Mammary epithelial cell (primary cell): ENCODE measurements at places on chromosomes 11 and 22.

DNA sequence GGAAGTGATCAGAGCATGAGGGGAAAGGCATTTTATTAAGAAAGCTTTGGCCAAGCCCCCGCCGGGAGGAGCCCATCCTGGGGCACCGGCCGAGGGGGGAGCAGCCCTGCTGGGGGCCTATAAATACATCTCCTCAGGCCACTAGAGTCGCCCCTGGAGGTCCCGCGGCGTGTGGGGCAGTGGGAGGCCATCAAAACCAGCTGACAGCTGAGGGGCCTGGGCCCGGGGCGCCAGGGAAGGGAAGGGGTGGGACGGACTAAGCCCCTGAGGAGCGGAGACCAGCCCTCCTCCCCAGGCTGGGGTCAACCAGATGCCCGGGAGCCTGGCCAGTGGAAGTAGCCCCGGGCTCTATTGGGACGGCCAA lies 13.1 kb downstream of the SCARF2 start:
- DNase-seq: no peak

DNA sequence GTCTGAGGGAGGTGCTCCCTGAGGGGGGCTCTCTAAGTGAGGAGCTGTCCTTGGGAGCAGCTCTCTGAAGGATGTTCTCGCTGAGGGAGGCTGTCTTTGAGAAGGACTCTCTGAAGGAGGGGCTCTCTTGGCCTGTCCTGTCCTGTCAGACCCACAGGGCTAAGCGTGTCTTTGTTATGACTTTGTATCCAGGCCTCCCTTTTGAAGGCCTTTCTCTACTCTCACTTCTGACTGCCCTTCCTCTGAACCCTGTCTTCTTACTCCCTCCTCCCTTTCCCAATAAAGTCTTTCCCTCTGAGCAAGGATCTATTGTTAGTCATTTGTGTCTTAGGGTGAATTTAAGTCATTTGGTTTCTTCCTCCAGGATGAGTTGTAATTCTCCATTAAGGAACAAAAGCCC lies 330.1 kb upstream of the PLET1 start:
- DNase-seq: peak; percentile 70

DNA sequence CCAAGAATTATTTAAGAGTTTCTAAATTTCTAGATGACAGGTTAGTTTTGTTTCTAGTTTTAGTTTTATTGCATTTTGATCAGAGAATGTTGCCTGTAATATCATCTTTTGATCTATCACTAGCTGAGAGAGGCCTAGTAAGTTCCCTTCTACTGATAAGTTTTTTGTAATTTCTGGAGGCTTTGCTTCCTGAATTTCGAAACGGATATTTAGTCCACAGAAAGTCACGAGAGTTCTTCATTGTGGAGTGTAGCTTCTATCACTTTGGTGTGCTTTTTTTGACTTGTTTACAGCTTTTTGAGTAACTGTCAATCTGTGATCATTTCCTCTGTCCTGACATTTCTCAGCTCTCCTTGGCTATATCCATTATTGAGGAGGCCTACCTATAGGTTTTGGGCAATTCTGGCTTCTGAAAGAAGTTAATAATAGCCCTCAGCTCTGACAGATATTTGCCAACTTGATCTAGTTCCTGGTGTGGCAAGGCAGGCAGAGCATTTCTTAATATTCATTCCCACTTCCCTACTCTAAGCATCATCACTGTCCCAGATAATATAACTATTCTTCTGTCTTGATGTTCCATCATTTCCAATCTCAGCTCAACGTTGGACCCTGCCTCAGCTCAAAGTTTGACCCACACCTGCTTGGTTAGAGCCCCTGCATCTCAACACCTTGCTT lies 171.3 kb downstream of the BLID start:
- DNase-seq: no peak

DNA sequence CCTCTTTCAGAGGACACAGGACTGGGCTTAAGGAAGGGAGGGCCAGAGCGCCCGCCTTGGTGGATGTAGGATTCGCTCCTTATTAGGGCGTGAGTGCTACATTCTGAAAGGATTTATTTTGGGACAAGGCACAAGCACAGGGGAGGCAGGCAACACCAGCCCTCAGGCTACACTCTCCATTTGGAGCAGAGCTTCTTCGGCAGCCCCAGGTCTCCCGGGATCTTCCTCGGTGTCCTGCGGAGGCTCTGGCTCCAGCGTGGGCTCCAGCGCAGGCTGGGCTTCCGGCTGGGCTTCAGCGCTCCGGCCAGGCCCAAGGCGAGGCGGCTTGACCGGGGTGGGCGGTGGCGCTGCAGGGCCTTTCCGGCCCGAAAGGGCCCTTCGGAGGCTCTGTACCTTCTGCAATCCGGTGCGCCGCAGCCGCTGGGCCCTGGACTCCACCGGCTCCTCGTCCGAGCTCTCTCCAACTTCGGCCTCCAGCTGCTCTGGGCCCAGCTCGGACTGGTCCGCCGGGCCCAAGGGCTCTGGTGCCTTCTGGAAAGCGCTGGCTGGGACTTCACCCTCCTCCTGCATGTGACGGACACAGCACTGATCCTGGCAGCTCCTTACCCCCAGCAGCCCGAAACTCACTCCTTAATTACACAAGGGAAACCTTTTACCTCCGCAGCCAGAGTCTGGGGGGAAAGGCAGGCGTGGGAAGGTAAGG lies 1.1 kb downstream of the CAVIN3 start:
- peak; percentile 36 for DNase-seq

DNA sequence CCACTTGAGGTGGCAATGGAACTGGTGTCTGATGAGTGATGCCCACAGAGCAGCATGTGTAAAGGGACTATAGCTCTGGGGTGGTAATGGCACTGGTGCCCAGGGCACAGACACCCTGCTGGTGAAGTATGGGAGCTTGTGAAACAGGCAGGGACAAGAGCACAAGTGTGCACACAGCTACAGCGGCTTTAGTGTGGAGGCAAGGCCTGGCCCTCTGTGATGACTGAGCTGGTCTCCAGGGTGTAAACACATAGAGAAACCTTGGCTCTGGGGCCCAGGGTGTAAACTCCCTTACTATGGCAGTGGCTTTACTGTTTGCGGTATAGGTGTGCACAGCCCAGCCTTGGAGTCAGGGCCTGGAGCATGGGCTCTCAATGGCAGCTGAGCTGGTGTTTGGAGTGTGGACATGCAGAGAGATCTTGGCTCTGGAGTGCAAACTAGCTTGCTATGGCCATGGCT lies 46.3 kb downstream of the BIRC2 start:
- DNase-seq: no peak

DNA sequence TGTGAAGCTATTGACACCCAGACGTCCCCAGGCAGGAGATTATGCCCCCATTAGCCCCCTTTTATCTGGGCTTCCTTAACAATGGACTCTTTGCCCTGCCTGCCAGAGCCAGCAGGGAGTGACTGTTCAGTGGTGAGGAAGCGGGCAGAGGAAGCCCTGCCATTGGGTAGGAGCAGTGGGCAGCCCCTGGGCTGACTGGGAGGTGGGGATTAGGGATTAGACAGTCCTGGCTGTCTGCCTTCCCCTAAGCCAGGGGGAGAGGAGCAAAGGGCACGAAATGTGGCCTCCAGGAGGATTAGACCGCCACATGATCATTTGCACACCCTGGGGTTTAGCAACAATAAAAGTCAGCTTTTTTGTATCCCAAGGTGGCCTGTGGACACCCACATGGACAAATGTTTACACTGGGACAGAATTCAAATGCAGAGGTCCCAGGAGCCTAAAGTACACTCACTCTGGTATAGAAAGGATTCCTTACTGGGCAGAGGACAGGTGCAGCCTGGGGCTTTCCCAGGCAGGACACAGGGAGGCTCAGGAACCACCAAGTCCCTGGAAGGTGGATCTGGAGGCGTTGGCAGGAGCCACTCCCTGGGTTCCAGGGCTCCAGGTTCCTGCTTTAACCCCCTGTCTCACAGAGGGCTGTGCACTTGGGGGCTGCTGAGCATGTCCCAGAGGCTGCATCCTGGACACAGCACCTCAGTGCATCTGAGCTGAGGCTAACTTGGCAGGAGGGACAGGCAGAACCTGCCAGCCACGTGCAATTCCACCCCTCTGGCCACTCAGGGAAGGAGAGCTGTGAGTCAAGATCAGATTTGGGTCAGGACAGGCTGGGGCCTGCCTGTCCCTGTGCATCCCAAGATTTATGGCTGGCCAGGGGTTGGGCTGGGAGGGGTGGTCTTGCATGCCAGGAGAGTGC lies 2.1 kb downstream of the PNPLA3 start:
- DNase-seq: peak; percentile 89

DNA sequence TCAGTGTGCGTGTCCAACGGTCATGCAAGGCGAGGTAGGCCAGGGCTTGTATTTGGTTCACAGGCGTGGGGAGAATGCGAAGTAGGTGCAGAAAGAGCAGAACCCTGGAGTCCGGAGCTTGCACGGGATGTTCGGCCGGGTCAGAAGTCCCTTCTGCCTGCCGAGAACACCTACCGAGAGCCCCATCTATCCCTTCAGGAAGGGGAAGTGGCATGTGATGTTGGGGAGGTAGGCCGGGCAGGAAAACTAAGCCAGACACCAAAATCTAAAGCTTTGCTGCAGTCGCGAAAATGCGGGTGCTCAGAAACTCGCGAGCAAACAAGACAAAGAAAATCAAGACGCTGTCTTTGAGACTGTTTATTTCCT lies 435 bp upstream of the TAF6L start:
- DNase-seq: no peak

GRCh38 chr22:28105413-28105812 lies 186.4 kb upstream of the PITPNB start:
- DNase-seq: no peak

GRCh38 chr11:17333799-17334586 lies 17.6 kb upstream of the NCR3LG1 start:
- no peak for DNase-seq

DNA sequence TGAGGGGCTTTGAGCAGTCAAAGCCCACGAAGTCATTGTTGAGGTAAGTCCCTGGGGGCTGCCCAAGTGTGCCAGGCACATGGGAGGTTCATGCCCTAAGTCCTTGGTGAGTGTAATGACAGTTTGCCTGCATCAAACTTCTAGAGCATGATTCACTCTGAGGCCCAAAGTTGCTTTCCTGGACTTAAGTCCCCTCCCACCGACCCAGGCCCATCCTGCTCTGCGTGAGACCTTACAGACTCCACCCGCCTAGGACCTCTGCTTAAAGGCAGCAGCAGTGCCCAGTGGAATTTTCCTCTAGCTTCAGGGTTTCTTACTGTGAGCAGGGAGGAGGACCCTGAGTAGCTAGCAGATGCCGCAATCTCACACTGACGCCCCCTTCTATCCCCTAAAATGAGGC lies 5.7 kb upstream of the PVALB start:
- DNase-seq: no peak
